ENCODE measurements at places on chromosomes 12 and 14.
A peak's percentile ranks its signal among the peaks of the same experiment; 100 is the strongest.

DNA sequence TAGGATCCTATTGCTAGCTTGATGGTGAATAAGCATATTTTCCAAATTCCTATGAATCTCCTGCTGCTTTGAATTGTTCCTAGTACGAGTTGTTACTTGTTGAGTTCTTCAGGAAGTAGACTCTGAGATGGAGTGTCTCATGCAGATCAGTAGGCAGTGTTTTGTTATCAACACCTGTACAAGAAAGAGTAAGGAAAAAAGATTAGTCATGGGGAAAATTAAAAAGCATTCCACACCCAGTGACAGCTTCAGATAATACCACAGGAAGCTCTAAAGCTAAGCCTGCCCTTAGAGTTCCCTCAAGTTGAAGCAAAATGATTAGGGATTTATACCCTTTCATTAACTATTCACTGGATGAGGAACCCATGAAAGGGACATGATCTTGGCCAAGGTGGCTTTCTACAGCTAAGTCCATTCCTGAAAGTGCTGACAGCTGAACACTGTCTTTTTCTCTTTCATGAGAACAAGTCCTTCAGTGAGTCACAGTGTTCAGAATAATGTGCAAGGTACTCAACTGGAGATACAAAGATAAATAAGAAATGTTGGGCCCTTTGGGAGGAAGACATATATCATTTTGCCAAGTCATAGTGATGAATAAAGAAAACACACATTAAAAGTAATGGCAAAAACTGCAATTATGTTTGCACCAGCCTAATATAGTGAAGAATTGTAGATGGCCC, 49.1 kb downstream of the CCER1 start:
- no peak for DNase-seq

- peak; percentile 58 for DNase-seq
Observed at GRCh38 chr14:101111620-101112290, 208.2 kb upstream of the RTL1 start.

DNA sequence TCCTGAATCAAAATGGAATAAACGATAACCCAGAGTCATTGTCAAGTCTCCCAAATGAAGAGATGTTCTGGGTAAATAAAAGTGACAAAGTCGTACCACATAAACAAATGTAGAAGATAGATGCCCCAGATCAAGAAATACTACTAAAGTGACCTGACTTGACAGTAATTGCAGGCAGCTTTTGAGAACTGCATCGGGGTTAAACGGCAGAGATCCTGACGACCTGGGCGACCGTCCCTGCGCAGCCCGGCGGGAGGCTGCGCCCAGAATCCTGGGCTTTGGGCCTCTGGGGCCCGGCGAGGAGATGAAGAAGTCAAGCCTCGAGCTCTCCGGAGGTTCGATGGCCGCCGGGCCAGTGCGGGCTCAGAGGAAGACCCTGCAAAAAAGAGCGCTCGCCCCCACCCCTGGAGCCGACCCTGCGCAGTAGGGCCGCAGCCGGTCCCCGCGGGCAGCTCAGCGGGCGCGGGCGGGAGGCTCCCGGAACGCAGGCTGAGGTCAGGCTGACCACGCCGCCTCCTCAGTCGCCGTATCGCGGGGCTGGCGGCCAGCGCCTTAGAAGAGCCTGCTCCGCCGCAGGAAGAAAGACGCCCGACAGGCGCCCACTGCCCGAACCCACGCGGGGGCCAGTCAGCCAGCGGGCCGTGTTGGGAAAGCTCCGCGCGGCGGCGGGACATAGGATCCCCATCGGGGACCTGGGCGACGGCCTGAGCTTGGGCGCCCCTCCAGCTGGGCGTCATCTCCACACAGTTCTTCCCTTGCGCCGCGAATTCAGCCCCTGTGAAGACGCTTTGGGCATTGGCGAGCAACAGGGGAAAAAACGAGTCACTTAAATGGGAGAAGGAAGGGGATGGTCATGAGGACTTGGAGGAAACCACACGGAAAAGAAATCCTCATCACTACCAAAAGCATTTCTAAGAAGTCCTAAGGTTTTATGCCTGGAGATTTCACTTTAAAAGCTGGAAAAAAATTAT, 16.0 kb downstream of the NKX2-1 start:
- no peak for DNase-seq

DNA sequence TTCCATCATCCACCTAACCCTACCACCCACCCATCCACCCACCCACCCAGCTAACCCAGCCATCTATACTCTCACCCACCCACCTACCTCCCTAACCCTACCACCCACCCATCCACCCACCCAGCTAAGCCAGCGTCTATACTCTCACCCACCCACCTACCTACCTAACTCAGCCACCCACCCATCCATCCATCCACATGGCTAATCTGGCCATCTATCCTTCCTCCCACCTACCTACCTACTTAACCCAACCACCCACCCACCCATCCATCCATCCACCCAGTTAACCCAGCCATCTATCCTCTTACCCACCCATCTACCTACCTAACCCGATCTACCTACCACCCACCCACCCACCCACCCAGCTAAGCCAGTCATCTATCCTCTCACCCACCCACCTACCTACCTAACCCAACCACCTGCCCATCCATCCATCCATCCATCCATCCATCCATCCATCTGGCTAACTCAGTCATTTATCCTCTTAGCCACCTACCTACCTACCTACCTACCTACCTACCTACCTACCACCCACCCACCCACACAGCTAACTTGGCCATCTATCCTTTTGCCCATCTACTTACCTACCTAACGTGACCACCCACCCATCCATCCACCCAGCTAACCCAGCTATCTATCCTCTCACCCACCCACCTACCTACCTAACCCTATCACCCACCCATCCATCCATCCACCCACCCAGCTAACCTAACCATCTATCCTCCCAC, 44.1 kb downstream of the RFLNA start:
- DNase-seq: no peak

- DNase-seq: no peak
Observed at GRCh38 chr14:50006141-50006540, 110.2 kb downstream of the VCPKMT start.

DNA sequence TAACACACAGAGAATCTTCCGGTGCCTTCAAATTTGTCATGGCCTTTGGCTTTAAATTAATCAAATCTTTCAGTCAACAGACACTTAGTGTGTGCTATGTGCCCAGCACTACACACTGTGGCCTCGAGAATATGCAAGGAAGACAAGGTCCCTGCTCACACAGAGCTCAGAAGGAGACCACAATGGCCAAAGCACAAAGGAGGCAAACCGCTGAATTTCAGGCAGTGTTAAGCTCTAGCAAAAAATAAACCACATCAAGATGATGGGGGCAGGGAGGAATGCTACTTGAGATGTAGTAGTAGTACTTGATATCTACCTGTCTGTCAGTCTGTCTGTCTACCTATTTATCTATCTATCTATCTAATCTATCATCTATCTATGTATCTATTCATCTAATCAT, 227.9 kb downstream of the TMEM132D start:
- DNase-seq: no peak

- DNase-seq: no peak
Observed at GRCh38 chr12:123145211-123145610, 5.7 kb downstream of the PITPNM2 start.

GRCh38 chr12:126772171-126772864, 1494.7 kb upstream of the TMEM132C start:
- DNase-seq: peak; percentile 81

- DNase-seq: no peak
Observed at GRCh38 chr12:90794212-90794611, 160.8 kb downstream of the CCER1 start.

GRCh38 chr12:643475-644302, 19.6 kb downstream of the NINJ2 start:
- DNase-seq: peak; percentile 64

- DNase-seq: no peak
Observed at GRCh38 chr12:113472191-113473121, 785 bp upstream of the LHX5 start.

- DNase-seq: no peak
Observed at GRCh38 chr12:6529291-6529737, 5.0 kb upstream of the GAPDH start.
